ENCODE measurements at places on chromosomes 11 and 22. TPM values are rescaled to one million over a fixed set of nuclear protein-coding genes. Genes with fewer than 3 reads are reported as not detected.

OR51E2 gene
- total RNA-seq, result not detected

CNIH2 gene
- 8.3 TPM for total RNA-seq

OR5A1 gene
- total RNA-seq, result not detected

BTBD18 gene
- 0.13 TPM for total RNA-seq

OR52A1 gene
- total RNA-seq, result not detected

RAB39A gene
- 1.1 TPM for total RNA-seq

CHADL gene
- 1.2 TPM for total RNA-seq

F2 gene
- not detected for total RNA-seq

CYTH4 gene
- total RNA-seq, result 2.7 TPM

TREH gene
- not detected for total RNA-seq

RBM4 gene
- 124 TPM for total RNA-seq

TSKU gene
- total RNA-seq, result 20.6 TPM

PTPRCAP gene
- total RNA-seq, result 1.4 TPM

C22orf23 gene
- not detected for total RNA-seq

PPARA gene
- 3.9 TPM for total RNA-seq

DUSP8 gene
- total RNA-seq, result 0.15 TPM

CD44 gene
- total RNA-seq, result 358 TPM
